Left colon (tissue), 2 donors: ENCODE measurements at places on chromosomes 12 and 14.

DNA sequence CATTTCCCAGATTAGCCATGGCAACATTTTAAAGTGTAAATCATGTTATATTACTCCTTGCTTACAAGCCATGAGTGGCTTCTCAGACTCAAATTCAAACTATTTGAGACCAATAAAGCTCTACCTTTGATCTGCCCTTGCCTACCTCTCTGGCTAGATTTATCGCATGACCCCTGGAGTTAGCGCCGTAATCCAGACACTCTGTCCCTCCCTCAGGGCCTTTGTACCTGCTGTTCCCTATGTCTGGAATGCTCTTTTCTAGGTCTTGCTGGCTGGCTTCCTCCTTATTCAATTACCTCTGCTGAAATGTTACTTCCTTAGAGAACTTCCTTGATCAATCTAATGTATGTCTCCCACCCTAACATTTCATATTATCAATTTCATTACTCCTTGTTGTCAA lies 16.3 kb downstream of the SIX4 start:
- DNase-seq: no peak

DNA sequence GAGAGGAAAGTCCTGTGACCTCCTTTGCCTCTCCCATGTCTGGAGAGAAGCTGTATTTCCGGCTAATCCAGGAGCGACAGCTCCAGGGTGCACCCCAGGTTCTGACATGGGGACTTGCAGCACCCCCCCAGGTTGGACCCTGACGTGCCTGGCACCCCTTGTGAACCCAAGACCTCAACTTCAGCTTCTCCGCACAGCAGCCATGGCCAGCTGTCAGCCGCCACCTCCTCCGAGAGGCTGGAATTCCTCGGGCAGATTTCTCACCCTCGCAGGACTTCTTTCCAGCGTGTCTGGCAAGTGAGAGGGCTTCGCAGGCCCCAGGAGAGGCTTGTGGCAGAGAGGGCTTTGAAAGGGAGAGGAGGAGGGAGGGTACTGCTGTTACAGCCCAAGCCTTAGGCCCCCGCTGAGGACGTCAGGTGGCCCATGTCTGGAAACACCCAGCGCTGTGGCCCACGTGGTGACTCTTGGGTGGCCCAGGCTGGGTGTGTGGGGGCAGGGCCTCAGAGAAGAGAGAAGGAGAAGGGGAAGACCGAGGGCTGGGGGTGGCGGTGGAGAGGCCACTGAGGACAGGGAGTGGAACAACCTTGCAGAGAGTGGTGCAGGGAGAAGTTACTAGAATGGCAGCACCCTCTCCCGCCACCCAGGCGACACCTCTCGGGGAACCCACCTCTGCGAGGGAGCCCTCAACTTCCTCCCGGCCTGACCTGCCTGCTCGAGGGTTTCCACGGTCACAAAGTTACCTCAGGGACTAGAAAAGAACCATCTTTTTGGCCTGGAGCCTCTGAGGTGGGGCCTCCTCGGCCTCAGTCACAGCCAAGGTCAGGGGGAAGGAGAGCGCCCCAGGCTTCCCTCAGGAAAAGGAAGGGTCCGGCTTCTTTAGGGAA lies 11.7 kb upstream of the RPS6KL1 start:
- no peak for DNase-seq

- DNase-seq: no peak
Measured at GRCh38 chr12:43349863-43350262, 202.1 kb downstream of the ADAMTS20 start.

- DNase-seq: no peak
Measured at GRCh38 chr14:69796797-69797500, at the start of gene SLC10A1. SLC10A1 (minus strand) TSS chr14:69797241; CDS start chr14:69797155, 86 bp downstream.

GRCh38 chr12:89386138-89386537 lies 33.8 kb upstream of the DUSP6 start:
- no peak for DNase-seq

DNA sequence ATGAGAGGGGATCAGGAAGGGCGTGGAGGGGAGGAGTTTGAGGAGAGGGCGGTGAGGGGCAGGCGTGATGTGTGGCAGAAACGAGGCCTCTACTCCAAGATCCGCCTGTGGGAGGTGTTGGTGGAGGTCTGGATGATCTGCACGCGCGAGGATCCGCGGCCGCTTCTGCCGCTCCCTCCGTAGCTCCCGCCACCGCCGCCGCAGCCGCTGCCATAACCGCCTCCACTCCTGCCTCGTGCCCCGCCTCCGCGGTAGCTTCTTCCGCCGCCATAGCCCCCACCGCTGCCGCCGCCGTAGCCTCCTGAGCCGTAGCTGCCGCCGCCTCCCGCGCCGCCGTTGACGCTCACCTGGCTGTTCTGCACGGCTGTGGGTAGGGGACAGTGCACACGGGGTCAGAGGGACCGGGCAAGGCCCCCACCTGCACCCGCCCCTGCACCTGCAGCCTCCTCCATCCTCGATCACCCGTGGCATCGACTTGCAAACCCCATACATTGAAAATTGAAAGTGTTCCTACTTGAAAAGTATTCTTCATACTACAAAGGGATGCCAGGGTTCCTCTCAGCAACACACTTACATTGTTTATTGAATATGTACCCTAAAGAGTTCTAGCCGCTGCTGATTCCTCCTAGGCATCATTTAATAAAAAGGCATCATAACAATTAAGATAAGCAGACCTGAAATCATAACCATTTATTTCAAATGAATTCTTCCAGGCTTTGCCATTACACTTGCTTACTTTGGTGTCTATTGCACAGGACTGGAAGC lies 11.1 kb upstream of the KRT1 start:
- DNase-seq: peak; percentile 32

DNA sequence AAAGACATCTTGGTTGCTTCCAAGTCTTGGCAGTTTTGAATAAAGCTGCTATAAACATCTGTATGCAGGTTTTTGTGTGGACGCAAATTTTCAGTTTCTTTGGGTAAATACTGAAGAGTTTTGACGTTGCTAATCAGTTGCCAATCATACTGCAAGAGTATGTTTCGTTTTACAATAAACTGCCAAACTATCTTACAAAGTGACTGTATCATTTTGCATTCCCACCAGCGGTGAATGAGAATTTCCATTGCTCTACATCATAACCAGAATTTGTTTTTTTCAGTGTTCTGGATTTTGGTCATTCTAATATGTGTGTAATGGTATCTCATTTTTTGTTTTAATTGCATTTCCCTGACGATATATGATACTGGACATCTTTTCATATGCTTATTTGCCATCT lies 190.8 kb upstream of the PARP11 start:
- DNase-seq: no peak

- DNase-seq: peak; percentile 42
Measured at GRCh38 chr12:55142669-55143565, 16.7 kb downstream of the OR9K2 start.

GRCh38 chr14:87966816-87967215 lies 26.2 kb downstream of the GALC start:
- no peak for DNase-seq

GRCh38 chr12:15074351-15074750 lies 101.5 kb downstream of the PDE6H start:
- no peak for DNase-seq

DNA sequence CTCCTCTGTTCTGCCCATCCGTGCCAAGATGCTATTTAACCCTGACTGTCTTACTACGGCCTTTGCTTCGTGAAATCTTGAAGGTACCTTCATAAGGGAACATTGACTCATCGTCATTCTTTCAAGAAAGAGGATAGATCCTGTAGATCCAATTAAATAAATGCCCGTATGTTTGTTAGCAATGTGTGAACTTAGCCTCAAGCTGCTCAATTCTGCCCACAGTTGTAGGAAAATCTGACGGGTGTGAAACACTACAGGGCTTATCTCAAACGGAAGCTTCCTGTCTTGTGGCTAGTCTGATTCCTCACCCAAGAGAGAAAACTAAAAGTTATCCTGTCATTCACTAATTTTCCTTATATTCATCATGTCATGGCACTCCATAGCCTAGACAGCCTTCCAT lies 168.0 kb upstream of the TBX3 start:
- no peak for DNase-seq

- DNase-seq: no peak
Measured at GRCh38 chr12:116453631-116454030, 105.5 kb upstream of the MAP1LC3B2 start.

DNA sequence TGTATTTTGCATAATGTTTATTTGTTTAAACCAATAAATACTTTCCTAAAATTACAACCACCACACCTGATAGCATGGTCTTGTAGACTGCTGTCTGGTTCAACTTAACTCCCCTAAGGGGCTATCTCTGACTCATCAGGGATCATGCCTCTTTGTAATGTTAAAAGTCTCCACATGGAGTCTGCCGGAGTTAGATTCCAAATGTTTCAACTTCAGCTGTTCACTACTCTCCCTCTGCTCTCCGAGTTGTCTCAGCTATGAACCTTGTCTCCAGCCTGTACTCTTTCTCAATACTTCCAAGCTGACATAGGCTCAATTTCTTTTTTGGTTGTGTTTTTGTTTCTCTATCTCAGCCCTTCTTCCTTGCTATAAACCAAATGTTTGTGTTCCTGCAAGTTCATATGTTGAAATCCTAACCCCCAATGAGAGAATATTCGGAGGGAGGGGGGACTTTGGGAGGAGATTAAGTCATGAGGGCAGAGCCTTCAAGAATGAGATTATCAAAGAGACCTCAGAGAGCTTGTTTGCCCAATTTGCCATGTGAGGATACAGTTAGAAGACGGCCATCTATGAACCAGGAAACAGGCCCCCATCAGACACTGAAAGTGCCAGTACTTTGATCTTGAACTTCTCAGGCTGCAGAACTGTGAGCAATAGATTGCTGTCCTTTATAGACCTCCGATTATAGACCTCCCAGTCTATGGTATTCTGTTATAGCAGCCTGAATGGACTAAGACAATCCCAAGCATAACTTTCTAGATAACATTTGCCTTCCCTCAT lies 858.2 kb downstream of the VRK1 start:
- no peak for DNase-seq

GRCh38 chr14:64639340-64639821 lies 64.8 kb upstream of the PLEKHG3 start:
- DNase-seq: no peak

GRCh38 chr12:53205747-53206419 lies 1.2 kb downstream of the ITGB7 start:
- peak; percentile 51 for DNase-seq

DNA sequence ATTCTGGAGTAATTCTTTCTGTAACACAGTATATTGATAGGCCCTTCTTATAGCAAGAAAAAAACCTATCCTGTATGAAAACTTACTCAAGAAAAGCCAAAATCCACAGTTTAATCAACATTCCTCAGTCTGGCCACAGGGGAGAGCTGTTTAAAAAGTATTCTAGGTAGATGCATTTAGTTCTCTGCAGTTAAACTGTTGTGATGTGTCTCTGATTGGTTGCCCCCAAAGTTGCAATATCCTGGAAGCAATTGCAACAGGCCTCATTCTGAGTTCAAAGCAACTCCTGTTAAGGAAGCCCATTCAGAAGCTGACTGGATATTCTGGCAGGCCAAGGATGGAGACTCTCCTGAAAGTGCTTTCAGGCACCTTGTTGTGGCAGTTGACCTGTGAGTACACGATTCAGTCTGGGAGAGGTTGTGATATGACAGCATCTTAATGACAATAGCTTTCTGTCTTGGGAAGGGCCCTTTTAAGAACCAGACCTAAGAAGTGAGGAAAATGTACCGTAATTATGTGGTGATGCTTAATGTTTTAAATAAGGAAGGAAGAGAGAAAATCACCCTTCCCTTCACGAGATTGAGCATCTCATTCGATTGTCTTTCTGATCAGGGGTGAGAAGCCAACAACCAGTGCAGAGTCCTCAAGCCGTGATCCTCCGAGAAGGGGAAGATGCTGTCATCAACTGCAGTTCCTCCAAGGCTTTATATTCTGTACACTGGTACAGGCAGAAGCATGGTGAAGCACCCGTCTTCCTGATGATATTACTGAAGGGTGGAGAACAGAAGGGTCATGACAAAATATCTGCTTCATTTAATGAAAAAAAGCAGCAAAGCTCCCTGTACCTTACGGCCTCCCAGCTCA lies 420.7 kb downstream of the DAD1 start:
- no peak for DNase-seq

DNA sequence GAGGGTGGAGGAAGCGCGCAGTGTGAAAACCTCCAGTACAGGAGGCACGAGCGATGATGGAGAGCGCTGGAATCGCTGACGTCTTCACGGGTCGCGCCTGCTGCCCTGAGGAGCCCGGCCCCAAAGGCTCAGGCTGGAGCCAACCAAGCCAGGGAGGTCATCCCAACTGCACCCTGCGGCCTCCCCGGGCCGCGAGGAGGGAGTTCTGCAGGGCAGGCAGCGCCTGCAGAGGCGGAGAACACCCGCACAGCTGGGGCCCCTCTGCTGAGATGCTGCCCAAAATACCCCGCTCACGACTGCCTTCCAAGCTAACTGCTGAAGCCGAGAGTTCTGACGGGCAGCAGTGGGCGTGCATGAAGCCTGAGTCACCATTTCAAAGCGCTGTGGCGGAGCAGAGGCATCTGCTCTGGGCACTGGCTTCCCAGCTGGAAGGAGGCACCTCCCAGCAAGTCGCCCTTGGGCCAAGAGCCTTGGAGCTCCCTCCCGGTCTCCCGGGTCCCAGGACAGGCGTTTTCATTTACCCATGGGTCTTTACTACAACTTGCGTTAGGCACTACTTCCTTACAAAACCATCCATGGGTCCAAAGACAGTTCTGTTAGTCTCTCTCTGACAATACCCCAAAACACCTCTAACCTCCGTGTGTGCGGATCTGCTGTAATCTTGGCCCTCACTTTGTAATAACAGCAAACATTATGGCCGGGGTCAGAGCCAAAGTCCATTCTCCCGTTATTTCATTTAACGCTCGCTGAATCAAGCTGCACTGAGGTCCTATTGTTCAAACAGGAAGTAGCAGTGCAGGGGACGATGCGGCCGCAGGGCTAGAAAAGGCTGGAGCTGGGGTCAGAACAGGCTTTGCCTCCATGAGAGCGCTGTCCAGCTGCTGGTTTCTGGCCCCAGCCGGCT lies 60.1 kb upstream of the RIMBP2 start:
- peak; percentile 40 for DNase-seq

DNA sequence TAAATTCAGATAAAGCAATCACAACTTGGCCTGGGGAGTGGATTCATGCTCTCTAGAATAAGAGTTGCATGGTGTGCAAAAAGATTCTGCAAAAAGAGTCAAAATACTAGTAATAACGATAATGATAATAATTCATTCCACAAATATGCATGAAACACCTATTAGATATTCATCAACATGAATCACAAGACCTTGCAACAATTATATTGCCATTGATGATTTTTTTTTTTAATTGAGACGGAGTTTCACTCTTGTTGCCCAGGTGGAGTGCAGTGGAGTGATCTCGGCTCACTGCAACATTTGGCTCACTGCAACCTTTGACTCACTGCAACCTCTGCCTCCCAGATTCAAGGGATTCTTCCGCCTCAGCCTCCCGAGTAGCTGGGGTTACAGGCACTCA lies 109.2 kb upstream of the FLRT2 start:
- DNase-seq: no peak

GRCh38 chr12:51817027-51817953 lies 31.2 kb downstream of the FIGNL2 start:
- DNase-seq: no peak
